ENCODE measurements at places on chromosomes 2 and 18.
A peak's percentile ranks its signal among the peaks of the same experiment; 100 is the strongest.

- no peak for DNase-seq
These were observed 484.6 kb downstream of the SATB2 start for GRCh38 chr2:198973181-198973580.

DNA sequence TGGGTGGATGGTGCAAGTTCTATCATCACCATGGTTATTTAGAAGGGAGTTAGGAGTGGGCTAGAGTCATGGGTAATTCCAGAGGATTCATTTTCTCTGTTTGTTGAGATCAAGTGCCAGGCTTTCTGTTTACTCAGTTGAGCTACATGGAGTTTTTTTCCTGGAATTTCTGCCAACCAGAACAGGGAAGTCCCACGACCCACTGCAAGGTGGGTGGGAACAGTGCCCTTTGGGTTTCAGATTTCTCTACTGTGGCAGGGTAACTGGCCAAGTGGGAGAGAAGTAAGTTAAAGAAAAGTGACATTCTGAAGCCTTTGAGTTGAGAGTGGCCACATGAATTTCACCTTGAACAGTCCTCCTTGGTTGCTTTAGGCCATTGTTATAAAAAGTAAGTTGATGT lies 138.9 kb downstream of the SLC39A10 start:
- DNase-seq: no peak

- DNase-seq: no peak
These were observed 104.6 kb downstream of the CAPN13 start for GRCh38 chr2:30702694-30703093.

- DNase-seq: no peak
These were observed 94.2 kb upstream of the LHCGR start for GRCh38 chr2:48849770-48850169.

DNA sequence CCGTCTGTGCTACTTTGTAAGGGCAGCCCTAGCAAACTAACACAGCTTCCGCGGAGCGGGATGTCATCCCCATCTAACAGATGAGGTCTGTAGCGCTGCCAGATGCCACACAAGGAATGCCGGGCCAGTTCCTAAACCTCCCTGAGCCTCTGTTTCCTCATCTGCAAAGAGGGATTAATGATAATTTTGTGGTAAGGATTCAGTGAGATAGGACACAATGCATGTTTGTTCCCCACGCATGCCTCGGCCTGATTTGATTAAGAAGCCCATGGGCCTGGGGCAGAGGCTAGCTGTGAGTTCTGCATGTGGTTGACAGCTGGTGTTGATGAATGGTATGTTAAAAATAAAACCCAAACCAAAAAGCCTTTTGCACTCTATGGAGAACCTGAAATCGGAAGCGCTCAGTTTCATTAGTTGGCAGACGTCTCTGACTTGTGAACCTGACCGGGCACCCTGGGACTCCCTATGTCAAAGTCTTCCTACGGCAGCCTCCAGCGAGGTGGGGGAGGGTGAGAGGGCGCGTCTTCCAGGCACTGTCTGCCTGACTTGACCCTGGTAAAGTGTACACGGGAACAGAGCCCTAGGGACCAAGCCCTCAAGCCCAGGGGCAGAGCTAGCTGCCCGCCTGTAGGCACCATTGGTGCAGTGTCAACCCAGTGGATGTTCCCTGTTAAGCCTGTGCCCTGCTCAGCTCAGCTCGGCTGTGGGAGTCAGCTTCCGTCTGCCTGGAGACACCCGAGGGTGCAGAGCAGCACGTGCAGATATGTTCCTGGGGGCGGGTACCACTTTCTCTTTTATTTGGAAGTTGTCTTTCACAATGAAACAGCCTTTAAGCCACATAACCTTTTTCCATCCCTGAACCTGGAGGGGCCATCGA lies 14.8 kb upstream of the INHBB start:
- no peak for DNase-seq

DNA sequence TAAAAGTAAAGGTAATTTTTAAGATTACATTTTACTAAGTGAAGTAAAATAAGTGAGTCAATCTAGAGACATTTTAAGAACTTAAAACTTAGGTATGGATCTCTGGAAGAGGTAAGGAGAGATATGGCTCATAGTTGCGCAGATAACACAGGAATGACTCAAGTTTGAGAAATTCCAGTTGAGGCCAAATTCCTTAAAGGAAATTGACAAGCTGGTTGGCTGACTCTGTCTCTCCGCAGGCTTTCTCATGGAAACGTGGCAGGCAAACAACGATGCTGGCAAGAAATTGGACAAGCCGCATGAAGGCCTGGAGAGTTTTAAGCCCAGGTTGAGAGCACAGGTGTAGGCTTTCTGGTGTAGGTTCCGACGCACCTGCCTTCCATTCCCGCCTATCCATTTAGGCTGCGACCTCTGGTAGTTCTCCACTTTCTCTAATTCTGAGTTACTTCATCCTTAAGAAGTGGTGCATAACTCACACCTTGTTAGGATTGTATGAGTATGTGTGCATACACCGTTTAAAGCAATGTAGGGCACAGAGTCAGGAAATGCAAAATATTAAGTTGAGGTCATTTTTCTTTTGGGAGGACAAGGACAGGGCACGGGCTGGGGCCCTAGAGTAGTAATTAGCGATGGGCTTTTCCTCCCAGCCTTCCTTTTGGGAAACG lies 589 bp upstream of the DAW1 start:
- DNase-seq: no peak

DNA sequence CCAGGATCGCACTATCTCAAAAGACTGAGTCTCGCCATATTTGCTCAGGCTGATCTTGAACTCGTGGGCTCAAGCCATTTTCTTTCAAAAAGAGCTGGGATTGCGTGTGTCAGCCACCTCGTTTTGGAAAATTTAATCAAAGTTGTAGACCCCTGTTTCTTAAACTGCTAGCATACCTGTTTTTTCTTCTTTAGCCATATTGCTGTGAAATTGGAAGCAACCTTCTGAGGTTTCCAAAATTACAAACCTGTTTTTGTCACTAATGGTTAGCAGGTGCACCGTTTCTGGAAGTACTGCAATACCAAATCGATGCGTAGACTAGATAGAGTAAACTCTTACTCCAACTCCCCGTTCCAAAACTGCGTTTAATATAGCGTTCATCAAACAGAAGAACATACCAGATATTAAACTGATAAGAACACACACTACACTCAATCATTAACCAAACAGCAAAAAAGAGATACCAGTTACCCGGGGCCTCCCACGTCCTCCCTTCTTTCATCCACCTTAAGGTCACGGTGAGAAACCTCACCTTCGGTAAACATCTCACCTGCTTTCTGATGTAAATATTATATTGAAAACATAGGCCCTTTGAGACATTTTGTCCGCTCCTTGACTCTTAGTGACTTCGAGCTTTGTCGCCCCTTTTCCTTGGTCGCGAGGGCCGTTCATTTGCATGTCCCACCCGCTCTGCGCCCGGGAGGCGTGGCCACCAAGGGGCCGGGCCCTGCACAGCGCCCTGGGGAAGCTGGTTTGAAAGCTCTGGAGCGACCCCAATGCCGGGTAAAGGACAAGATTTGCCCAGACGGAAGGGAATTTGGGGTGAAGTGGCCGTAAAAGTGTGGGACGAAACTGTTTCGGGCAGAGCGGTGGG lies at the start of gene RNU2-63P:
RNU2-63P (minus strand) TSS at position 462 of the 874 bp plus-strand sequence.
- peak; percentile 63 for DNase-seq

- no peak for DNase-seq
These were observed 56.8 kb downstream of the C2orf74 start for GRCh38 chr2:61218817-61219170.

- DNase-seq: no peak
These were observed 319.1 kb downstream of the TRIB2 start for GRCh38 chr2:13035866-13036265.

GRCh38 chr2:221095356-221095755 lies 476.7 kb downstream of the EPHA4 start:
- DNase-seq: no peak

DNA sequence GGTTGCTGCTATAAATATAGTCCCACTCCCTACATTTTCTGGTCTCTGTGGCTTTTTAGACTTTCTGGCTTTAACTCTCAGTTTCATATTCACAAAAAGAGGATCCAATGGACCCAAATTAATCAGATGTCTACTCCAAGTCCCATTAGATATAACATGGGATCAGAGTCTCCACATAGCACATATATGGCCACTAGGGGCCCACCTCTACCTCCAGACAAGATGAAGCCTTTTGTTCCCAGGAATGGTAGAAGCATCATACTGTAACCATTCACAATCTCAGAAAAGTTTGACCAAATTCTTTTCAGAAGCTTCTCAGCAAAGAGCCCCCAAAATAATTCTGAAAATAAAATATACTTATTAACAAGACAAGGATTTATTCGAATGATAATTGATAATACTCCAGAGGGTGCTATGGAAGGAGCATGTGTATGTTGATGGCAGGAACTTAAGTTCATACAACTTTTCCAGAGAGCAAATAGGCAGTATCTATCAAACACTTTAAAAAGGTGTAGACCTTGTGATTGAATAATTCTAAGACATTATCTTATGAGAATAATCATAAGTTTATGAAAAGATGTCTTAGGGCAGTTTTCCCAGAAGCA lies 382.3 kb upstream of the CRIM1 start:
- DNase-seq: no peak
